ENCODE measurements at places on chromosomes 13 and 19. TPM values are rescaled to one million over a fixed set of nuclear protein-coding genes. Genes with fewer than 3 reads are reported as not detected.

Gene PDX1
- not detected for total RNA-seq

Gene ALOX5AP
- total RNA-seq: 0.09 TPM

Gene F7
- not detected for total RNA-seq

Gene NLRP7
- not detected for total RNA-seq

Gene ZNF611
- total RNA-seq: 10.1 TPM

Gene LMO7
- total RNA-seq: 71.0 TPM
